ENCODE measurements at places on chromosomes 6 and 20.

DNA sequence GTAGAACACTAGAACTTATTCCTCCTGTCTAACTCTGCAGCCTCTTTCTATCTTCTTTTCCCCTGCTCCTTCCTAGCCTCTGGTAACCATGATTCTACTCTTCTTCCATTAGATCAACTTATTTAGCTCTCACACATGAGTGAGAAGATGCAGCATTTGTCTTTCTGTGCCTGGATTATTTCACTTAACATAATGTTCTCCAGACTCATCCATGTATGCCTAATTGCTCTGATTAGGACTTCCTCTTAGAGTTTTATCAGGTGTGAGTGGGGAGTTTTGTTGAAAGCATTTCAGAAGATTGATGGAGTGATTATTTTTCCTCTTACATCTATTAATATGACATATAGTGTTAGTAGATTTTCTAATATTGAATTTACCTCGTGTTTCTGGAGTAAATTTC, 140.4 kb downstream of the CDKAL1 start:
- DNase-seq, result no peak

DNA sequence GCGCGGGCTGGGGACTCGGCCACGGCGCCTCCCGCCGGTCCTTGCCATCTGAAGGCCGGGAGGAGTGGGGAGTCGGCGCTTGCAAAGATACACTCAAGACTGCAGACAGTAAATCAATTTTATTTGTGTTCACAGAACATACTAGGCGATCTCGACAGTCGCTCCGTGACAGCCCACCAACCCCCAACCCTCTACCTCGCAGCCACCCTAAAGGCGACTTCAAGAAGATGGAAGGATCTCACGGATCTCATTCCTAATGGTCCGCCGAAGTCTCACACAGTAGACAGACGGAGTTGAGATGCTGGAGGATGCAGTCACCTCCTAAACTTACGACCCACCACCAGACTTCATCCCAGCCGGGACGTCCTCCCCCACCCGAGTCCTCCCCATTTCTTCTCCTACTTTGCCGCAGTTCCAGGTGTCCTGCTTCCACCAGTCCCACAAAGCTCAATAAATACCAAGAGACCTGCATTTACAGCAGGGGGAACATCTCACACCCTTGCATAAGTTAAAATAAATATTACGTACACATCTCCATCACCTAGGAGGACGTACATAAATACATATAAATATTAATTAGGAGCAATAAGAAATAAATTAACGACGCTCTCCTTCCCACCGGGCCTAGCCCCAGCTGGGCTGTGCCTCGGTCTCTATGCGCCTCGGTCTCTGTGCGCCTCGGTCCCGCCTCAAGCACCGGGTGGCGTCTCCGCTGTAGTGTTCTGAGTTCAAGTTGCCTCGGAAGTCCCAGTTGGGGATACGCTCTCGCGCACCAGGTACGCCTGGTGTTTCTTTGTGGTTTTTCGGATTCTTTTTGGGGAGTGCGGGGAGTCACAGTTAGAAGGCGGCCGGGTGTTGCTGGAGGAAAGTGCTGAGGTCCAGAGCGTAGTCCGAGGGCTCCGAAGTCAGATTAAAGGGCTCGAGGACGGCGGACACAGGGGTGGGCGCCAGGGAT, 889 bp upstream of the FLOT1 start:
- DNase-seq, result peak; percentile 42

- no peak for DNase-seq
Measured at GRCh38 chr6:109762166-109762565, 71.1 kb downstream of the FIG4 start.

DNA sequence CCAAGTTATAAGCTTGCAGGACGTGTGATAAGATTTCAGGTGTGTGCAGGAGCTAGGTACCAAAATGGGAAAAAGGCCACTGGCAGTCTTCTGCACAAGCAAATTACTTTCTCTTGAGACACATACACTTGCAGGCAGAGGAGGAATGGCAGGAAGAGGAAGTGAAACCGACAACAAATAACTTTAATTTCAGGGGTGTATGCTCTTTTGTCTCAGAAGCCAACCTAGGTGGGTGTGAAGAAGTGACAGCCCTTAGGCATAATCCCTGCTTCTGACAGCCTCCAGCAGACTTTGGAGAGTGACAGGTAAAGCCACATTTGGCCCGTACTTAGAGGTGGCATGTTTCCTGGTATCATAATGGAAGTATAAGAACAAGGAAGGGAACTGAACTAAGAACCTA, 118.8 kb upstream of the TRAF3IP2 start:
- DNase-seq, result no peak

GRCh38 chr6:125787791-125788190, 3.0 kb upstream of the NCOA7 start:
- DNase-seq, result no peak

DNA sequence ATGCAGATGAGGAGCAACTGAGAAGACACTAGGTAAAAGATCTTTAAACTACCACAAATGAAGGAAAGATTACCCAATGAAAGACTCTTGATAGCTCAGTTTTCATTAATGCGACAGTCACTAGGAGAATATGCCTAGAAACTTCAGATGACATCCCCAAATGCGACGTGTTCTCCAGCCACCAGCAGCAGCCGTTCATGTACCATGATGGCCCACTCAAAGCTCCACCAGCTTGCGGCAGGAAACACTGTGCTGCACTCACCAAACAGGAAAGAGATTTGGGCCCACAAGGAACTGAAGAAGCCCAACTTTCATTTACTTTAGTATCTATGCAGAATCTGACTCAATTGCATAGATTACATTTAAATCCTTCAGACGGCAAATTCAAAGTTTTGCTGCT, 7.5 kb downstream of the DIDO1 start:
- DNase-seq, result peak; percentile 31

GRCh38 chr6:17197607-17198006, 83.6 kb upstream of the RBM24 start:
- no peak for DNase-seq

DNA sequence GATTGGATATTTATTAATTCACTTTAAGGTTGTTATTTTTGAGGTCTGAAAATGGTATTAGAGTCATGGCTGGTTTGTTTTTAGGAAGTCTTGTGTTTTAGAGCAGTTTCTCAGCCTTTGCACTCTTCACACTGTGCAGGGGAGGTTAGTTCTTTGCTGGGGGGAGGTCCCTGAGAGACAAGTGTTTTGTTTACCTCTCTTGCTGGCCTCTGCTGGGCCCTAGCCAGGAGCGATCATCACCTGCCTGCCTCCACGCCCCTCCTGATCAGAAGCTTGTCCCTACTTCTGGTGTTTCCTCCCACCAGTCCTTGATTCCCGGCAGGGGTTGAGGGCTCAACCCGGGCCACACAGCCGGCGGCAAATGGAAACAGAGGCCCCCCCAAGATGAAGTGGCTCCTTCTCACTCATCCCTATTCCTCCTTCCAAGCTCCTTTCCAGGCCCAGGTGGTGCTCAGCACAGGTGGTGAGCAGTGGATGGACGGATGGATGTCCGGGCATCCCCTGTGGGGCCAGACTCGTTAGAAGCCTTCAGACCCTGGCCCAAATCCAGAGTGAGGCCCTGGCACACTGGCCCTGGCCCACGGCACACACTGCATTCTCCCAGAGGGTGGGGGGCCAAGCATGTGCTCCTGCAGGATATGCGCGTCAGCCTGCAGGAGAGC, 51.3 kb downstream of the GRM4 start:
- no peak for DNase-seq

GRCh38 chr20:44069203-44070011, 117.6 kb downstream of the JPH2 start:
- DNase-seq, result peak; percentile 40

GRCh38 chr6:43970913-43971775, 156.1 kb downstream of the MRPL14 start:
- no peak for DNase-seq

DNA sequence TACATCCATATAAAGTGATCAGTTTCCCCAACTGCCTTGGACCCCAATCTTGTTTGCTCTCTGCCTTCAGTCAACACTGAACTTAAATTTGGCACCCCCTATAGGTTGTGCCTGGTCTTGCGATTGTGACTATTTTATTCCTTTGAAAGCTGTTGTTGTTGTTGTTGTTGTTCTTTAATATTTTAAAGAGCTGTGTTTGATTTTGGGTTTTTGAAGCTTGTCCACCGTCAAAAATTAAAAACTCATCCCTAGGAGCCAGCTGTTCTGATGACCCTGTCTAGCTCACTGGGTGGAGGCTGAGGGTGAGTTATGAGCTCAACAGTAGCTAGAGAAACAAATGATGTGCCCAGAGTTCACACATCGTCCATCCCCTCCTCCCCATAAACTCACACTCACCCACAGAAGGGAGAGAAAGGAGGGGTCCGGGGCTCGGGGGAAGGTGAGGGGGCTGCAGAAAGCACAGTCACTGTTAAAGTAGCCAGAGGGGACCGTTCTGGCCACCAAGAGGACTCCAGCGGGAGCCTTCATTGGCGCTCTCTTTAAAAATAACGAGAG, 4.0 kb downstream of the SIM1 start:
- DNase-seq, result no peak

GRCh38 chr20:36113036-36113435, 41.5 kb upstream of the EPB41L1 start:
- DNase-seq, result no peak

GRCh38 chr6:139014945-139015344, 13.6 kb upstream of the ABRACL start:
- DNase-seq, result no peak

GRCh38 chr6:17601386-17601703, 1.2 kb downstream of the FAM8A1 start:
- no peak for DNase-seq
